ENCODE measurements at places on chromosomes 2 and 18.

GRCh38 chr18:2138552-2138951, 432.8 kb downstream of the METTL4 start:
- no peak for DNase-seq

DNA sequence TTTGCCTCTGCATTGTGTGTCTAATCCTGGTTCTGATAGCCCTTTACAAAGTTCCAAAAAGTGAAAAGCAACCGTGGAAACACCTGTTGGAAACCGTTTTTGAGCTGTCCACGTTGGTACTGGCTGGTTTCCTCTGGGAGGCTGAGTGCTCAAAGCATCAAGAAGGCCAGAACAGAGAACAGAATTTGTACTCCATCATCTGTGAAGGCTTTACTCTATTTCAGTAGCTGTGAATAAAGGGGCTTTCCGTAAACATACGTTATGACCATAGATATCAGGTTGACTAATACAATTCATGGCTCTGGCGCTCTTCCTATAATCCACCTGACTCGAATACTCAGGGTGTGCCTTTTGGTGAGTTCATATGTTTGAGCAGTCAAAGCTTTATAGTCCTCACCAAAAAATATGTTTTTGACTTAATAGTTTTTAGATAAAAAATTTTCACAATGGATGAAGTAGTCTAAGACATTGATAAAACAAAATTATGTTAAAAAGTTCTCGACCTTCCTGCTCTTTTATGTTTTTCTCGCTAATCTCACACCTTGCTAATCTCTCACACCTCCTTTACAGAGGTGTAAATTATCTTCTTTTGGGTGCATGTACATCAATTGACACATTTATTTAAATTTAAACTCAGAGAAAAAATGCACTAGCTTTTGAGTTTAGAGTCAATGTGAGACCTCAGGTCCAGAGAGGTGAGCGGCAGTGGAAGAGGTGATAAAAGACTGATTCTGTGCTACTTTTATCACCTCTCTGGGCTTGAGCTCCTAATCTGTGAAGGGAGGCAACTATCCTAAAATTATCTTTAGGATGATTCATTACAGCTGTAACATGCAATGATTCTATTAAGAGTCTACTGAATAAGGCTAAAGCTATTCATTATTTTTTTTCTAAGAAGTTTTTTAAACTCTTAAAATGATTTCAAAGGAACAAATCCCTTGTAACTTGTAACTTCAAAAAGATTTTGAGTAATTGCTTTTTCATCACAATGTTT, 65.3 kb downstream of the CXCR4 start:
- DNase-seq, result no peak

DNA sequence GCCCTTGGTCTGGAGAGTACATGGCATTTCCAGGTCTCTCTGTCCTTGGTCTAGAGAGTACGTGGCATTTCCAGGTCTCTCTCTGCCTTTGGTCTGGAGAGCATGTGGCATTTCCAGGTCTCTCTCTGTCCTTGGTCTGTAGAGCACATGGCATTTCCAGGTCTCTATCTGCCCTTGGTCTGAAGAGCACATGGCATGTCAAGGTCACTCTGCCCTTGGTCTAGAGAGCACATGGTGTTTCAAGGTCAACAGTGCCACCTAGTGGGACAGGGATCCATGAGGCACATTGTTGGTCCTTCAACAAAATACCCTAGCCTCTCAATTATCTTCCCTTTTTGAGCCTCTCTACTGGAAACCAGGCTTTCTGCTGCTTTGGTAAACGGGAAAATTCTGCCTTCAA, 250.2 kb downstream of the OTX1 start:
- DNase-seq, result no peak

DNA sequence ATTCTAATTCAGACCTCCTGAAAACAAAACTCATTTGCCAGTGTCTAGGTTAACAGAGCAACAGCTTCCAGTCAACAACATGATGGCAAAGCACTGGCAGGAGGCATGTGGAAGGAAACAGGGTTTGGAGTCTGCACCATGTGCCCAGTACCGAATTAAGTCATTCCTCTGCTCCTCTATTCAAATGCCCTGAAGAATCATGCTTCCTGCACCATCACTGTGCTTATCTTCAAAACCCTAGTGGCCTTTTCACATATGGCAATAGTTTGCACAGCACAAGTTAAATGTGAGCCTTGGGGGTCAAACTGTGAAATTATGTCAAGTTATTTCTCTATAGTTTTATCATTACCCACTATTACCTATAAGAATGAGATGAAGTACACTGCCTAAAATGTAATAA, 75.4 kb upstream of the GRB14 start:
- DNase-seq, result no peak

GRCh38 chr2:165876269-165876668, 77.3 kb downstream of the TTC21B start:
- DNase-seq, result no peak

GRCh38 chr2:85396531-85397470, 13.4 kb downstream of the CAPG start:
- no peak for DNase-seq

- DNase-seq, result no peak
Measured at GRCh38 chr2:20049637-20050036, 1.8 kb downstream of the LAPTM4A start.

DNA sequence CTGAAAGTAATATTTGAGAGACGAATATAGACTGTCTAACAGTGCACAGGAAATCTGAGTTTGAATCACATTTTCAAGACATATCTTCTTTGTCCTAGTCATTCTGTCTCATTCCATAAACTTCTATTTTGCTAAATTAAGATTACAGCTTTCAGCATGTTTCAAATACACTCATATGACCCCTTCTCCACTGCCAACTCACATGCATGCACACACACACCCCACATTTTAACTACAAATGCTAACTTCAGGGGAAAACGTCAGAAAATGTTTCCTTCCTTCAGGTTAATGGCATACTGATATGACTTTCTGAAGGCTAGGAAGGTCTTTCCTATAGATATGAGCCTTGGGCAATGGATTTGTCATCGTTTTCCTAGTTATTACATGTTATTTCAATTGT, 373.7 kb downstream of the RBM43 start:
- no peak for DNase-seq

DNA sequence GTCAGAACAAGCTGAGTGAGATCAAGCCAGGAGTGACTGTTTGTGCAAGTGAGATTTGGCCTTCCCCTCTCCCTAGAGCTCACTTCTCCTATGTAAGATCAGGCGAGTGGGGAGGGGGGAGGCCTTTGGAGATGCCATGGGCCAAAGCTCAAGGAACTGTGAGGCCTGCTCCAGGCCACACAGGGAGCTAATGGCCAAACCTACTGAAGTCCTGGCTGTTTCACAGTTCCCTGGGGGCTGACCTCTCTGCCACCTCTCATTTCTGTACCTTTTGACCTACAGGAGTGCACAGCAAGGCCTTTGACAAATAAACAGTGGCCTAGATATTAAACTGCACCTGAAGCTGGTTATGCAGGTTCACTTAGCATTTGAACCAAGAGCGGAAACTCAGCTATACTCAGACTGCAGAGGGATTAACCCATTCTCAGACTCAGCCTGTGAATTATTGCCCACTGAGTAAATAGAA, 235.0 kb upstream of the NT5C1B start:
- DNase-seq, result no peak

- DNase-seq, result no peak
Measured at GRCh38 chr2:126656431-126657147, 631 bp downstream of the GYPC start.

- no peak for DNase-seq
Measured at GRCh38 chr2:205280596-205281236, 401.6 kb upstream of the NRP2 start.

Data from fibroblast of the conjunctiva (primary cell).